ENCODE measurements at places on chromosomes 13 and 19. TPM values are rescaled to one million over a fixed set of nuclear protein-coding genes. Genes with fewer than 3 reads are reported as not detected.

- peak; percentile 67 for DNase-seq
- peaks cover 12% of the 10 kb centered on the region for H3K4me1 ChIP-seq
- H3K27me3 ChIP-seq = no peaks in the 10 kb centered on the region
- no peak overlapping the region for H3K27ac ChIP-seq
Measured at GRCh38 chr13:114043421-114044053, 69.7 kb upstream of the C13orf46 start.

- no peaks in the 10 kb centered on the region for H3K4me1 ChIP-seq
- H3K4me3 ChIP-seq = no peak overlapping the region
- no peak for DNase-seq
- no peak overlapping the region for H3K27ac ChIP-seq
- no peaks in the 10 kb centered on the region for H3K36me3 ChIP-seq
- H3K27me3 ChIP-seq = no peaks in the 10 kb centered on the region
Measured at GRCh38 chr19:33465371-33465770, 56.2 kb downstream of the PEPD start.

Gene CYP4F2
- 166 TPM for total RNA-seq

Gene ALDH16A1
- total RNA-seq = 27.9 TPM

GRCh38 chr19:56142087-56142787 is 1.1 kb downstream of the ZNF444 start:
- peaks cover 44% of the 10 kb centered on the region for H3K4me1 ChIP-seq
- H3K27me3 ChIP-seq = no peaks in the 10 kb centered on the region

DNA sequence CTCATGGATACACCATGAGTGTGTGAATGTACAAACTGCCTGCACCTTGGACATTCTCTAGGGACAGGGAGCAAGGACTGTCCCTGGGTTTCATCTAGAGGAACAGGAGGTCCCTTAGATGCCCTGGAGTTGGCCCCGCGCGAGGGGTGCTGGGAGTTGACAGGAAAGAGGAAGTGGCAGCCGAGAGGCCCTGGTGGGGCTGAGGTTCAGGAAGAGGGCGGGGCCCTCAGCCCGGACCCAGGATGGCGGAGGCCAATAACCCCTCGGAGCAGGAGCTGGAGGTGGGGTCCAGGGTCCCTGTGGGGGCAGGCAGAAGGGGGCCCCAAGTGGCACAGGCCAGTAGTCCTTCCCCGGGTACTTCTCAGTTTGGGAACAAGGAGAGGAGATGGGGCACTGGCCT is 6.9 kb downstream of the PKN1 start:
- no peaks in the 10 kb centered on the region for H3K27me3 ChIP-seq
- H3K4me3 ChIP-seq = peak overlapping the region; percentile 40
- H3K36me3 ChIP-seq = no peaks in the 10 kb centered on the region
- peaks cover 8% of the 10 kb centered on the region for H3K4me1 ChIP-seq

DNA sequence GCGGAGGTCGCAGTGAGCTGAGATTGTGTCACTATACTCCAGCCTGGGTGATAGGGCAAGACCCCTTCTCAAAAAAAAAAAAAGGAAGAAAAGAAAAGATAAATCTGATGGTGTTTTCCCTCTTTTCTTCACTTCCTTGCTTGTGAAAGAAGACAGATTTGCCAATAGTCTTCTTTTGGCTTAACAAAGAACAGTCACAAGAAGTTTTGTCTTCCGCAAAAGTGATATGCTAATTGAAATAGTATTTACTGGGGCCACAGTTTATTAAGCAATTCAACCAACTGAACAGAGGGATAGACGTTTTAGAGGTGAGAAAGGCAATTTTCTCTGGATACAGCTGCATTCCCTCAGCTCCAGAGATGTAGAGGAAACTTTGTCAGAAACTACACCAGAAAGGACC is 22.9 kb upstream of the PLAUR start:
- no peak for DNase-seq
- H3K27ac ChIP-seq = no peak overlapping the region
- no peak overlapping the region for H3K4me3 ChIP-seq
- H3K4me1 ChIP-seq = no peaks in the 10 kb centered on the region

DNA sequence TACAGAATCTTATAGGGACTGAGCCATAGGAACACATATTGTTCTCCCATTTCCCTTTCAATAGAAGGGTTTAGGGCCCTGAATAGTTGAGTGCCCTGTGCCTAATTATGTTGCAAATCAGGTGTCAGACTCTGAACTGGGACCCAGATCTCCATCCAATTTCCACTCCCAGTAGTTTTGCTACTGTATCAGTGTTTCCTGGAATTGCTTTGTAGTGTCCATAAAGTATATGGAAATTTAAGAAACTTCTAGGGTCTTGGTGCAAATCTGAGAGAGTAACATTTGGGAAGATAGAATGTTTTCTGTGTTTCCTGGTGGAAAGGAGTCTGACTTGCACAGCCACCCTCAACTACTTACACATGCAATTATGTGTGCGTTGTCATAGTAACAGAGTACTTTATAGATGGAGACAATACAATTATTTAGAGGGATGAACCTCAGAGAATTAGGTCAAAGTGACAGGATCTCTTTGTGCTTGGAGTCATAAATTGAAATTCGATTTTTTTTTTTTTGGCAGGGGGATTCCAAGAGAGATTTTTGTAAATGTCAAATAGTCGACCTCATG is 646 bp upstream of the SLC10A2 start:
- H3K27me3 ChIP-seq = no peaks in the 10 kb centered on the region
- no peak overlapping the region for H3K4me3 ChIP-seq
- no peak overlapping the region for H3K27ac ChIP-seq
- H3K4me1 ChIP-seq = peaks cover 4% of the 10 kb centered on the region
- no peak for DNase-seq
- no peaks in the 10 kb centered on the region for H3K36me3 ChIP-seq

- H3K27ac ChIP-seq = peak within 1 kb of the TSS; percentile 76
- peak within 1 kb of the TSS; percentile 56 for H3K4me3 ChIP-seq
- H3K27me3 ChIP-seq = no peaks in the 10 kb centered on the region
- peaks cover 22% of the 10 kb centered on the region for H3K4me1 ChIP-seq
Measured at GRCh38 chr13:44373601-44374347, at the start of gene SERP2. Gene SERP2 (plus strand): TSS chr13:44373824. CDS start chr13:44374026, 202 bp downstream.

DNA sequence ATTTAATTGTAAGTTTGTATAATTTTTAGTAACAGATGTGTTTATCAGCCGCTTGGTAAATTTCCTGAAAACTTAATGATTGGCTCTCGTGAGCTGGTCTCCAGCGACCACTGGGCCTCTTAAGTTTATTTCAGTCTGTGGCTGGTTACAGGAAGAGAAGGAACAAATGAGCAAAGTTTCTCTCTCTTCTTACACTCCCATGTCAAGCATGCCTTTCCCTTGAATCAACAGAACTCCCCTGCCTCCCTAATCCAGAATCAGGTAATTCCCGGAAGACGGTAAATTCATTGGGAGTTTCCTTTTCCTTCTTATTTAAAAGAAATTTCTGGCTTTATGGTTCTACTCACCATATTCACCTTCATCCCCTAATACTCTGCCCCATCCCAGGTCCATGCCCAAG is 52.5 kb upstream of the POMP start:
- H3K4me3 ChIP-seq = no peak overlapping the region
- H3K27ac ChIP-seq = no peak overlapping the region
- H3K27me3 ChIP-seq = peaks cover 3% of the 10 kb centered on the region
- H3K4me1 ChIP-seq = no peaks in the 10 kb centered on the region

DNA sequence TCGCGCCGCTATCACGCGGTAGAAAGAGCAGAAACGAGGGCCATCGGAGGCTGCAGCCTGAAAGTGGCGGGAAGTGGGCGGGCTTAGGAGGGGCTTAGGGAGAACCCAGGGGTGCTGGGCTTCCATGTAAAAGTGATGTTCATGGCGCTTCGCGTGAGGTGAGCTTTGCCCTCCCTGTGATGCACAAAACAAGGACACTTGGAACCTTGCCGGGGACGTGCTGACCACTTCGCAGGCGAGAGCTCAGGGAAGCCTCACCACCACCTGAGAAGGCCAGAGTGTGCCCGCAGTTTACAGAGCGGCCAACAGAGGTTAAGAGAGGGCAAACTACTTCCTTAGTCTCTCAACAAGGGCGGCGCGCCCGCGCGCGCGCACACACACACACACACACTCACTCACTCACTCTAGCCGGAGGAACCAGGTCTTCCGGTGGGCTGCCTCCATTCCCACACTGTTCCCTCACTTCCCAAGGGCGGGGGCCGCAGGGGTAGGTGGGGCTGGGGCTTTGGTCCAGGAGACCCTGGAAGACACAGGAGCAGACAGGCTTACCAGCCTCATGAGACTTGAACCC is 651 bp downstream of the GAPDHS start:
- no peak overlapping the region for H3K4me3 ChIP-seq
- no peak overlapping the region for H3K27ac ChIP-seq
- peaks cover 62% of the 10 kb centered on the region for H3K27me3 ChIP-seq

DNA sequence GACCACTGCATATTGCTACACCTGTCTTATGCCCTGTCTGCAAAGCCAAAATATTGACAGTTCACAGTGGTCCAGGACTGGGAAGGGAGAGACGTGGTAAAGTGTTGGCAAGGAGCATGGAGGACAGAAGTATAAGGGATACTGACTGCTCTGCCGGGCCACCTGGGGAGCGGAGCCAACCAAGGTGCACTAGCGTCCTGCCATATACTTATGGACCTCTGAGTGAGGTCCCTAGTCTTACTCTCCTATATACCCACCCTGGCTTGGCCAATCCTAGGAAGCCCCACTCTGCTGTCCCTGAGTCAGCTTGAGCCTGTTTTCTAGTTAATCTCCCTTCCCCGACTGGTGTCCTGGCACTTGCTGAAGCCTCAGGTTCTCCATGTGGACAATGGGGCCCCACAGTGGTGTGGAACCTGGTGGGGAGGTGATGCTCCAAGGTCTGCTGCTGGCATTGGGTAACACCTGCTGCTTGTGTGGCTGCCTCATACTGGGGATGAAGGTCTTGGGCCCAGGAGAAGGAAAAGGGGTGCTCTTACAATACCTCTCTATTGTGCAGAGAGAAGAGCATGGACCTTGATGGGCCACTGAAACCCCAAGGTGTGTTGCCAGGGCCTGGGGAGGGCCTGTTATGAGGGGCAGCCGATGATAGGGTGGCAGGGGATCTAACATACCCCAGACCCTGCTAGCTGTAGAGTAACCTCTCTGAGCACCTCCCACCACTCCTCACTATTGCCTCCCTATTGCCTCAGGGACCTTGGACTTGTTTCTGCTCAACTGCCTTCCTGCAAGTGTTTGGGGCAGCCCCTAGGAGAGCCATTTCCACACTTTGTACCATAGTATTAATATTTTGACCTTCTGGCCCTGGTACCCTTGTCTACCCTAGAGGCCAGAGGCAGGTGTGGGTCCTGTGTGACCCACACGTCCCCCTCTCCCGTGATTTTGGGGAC is 6.7 kb upstream of the TRIM28 start:
- DNase-seq = no peak
- no peaks in the 10 kb centered on the region for H3K4me1 ChIP-seq
- H3K27ac ChIP-seq = no peak overlapping the region
- H3K27me3 ChIP-seq = peaks cover 14% of the 10 kb centered on the region
- H3K4me3 ChIP-seq = no peak overlapping the region

DNA sequence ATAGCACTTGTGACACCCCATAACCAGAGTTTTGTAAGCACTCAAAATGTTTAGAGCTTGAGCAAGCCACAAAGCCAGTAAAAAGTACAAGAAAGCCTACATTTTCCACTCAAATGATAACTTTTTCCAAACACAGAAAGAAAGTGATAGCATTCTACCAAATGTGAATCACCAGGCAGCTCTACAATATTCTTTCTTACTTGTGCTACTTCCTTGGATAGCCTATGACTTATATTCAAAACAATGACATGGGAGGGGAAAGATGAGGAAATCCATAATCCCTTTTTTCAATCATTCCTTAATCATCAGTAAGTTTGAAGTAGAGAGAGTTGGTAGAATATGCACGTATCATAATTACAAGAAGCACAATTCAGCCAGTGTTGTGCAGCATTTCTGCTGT is 650.8 kb upstream of the PCDH9 start:
- H3K4me3 ChIP-seq = no peak overlapping the region
- H3K27ac ChIP-seq = no peak overlapping the region
- no peak for DNase-seq
- no peaks in the 10 kb centered on the region for H3K36me3 ChIP-seq

DNA sequence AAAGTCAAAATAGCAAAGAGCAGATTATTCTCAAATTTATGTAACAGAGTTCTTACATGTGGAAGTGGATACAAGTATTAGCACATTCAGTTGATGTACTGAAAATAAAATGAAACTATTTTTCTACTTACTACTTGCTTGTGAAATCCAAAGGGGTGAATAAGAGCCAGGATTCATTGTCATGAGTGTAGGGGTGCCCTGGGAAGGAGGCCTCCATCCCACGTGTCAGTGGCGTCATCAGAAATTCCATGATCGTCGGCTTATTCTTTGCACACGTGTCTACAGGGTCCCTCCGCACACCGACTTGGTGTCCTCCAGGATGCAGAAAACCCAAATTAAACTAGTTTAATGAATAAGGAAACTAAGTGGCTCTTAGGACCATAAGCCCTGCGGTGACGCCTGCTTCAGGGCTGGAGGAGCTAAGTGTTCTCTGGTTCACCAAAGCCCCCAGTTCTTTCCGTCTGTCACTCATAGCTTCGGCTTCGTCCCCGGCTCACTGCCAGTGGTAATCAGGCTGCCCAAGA is 55.5 kb downstream of the IRS2 start:
- H3K4me1 ChIP-seq = no peaks in the 10 kb centered on the region
- H3K36me3 ChIP-seq = no peaks in the 10 kb centered on the region
- no peak overlapping the region for H3K27ac ChIP-seq
- H3K4me3 ChIP-seq = no peak overlapping the region
- DNase-seq = no peak

- no peaks in the 10 kb centered on the region for H3K36me3 ChIP-seq
- DNase-seq = no peak
- no peaks in the 10 kb centered on the region for H3K4me1 ChIP-seq
- no peak overlapping the region for H3K4me3 ChIP-seq
- no peaks in the 10 kb centered on the region for H3K27me3 ChIP-seq
Measured at GRCh38 chr13:74675182-74675581, 541.0 kb upstream of the KLF12 start.

Gene ZNF442
- total RNA-seq = 2.2 TPM

DNA sequence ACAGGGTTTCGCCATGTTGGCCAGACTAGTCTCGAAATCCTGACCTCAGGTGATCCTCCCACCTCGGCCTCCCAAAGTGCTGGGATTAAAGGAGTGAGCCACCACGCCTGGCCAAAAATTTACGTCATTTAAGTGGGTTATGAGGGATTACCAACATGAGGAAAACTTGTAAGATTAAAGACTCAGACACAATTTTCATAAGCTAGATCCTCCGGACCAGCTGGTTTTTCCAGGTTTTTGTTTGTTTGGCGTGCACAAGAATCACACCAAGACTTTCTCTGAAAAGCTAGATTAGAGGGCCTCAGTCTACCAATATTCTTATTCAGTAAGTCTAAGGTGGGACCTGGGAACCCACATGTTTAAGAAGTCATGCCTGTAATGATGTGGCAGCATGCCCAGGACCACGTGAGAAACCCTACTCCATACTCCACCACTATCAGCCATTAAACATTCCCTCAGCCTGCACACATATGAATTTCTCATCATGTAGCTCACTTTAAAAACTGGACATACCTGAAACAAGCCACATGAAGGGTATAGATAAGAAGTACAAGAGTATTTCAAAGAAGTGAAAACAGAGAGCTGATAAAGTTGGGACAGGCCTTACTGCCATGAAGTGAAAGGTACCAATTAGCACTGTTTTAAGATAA is 25.7 kb downstream of the DIAPH3 start:
- no peak overlapping the region for H3K4me3 ChIP-seq
- no peak overlapping the region for H3K27ac ChIP-seq
- H3K27me3 ChIP-seq = no peaks in the 10 kb centered on the region
- H3K36me3 ChIP-seq = no peaks in the 10 kb centered on the region
- DNase-seq = no peak
- no peaks in the 10 kb centered on the region for H3K4me1 ChIP-seq

Gene FCER2
- 4.3 TPM for total RNA-seq

Gene MISP
- total RNA-seq = 501 TPM

Data from transverse colon (tissue), 4 donors.